ENCODE measurements at places on chromosomes 13 and 19. TPM values are rescaled to one million over a fixed set of nuclear protein-coding genes. Genes with fewer than 3 reads are reported as not detected.

CEACAM3 gene
- total RNA-seq, result not detected

IZUMO1 gene
- total RNA-seq, result 0.22 TPM

CCL25 gene
- not detected for total RNA-seq

ZSCAN1 gene
- not detected for total RNA-seq

DNA sequence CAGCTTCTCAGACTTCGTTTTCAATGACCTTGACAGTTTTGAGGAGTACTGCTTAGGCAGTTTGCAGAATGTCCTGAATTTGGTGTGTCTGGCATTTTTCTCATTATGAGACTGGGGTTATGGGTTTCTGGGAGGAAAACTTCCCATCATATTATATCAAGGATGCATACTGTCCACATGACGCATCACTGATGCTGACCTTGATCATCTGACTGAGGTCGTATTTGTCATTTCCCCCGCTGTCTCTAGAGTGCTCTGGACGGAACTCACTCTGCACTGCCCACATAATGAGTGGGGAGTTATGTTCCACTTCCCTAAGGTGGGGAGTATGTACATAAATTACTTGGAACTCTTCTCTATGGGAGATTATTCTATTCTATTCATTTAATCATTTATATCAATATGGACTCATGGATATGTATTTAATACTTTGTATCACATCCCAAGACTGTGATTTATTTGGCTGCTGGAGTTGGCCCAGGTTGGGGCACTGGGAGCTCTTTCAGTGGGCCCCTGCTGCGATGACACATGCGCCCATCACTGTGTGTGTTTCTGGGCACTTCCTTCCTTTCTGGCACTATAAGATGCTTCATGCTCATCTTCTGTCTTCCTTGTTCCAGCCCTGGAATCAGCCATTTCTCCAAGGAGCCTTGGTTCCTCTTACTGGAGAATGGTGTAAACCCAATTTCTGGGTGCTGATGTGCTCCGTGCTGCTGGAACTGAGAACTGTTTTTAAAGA lies 138.6 kb downstream of the MIPEP start:
- peak; percentile 89 for DNase-seq

DNA sequence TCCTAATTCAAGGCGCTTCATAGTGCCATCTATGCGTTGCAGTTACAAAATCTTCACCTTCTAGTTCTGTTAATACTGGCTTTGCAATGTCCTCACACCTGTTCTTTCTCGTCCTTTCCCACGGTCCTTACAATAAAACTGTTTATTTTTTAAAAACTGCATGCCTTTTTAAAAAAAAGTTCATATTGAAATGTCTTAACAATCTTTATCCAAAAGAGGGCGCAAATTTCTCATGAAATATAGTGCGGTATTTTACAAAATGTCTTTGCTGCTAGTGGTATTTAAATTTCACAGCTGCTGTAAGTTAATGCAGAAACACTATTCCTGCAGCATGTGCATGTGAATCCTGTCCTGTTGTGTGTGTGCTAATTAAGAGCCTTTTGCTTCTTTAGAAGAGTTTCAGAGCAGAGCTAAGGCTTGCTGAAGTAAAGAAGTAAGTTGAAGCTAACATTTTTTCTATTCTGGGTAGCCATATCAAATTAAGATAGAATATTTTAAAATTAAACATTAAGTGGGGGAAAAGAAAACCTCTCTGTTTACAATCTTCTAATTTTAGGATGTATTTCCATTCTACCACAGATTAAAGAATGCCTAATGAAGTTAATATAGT lies 15.8 kb upstream of the CLDN10 start:
- DNase-seq, result peak; percentile 49

DNA sequence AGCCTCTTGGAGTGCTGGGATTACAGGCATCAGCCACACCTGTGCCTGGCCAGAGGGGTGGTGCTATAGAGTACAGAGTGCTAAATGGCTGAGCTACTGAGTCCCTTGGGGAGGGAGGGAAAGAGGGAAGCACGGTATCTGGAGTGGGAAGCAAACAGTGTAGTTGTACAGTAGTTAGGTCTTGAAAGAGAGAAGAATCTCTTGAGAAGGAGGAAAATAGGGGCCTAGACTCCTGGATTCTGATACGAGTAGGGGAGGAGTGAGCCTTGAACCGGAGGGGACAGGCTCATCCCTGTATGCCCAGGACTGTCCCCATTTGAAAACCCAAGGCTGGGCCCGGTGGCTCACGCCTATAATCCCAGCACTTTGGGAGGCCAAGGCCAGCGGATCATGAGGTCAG lies 5.1 kb downstream of the MYADM start:
- DNase-seq, result no peak

DNA sequence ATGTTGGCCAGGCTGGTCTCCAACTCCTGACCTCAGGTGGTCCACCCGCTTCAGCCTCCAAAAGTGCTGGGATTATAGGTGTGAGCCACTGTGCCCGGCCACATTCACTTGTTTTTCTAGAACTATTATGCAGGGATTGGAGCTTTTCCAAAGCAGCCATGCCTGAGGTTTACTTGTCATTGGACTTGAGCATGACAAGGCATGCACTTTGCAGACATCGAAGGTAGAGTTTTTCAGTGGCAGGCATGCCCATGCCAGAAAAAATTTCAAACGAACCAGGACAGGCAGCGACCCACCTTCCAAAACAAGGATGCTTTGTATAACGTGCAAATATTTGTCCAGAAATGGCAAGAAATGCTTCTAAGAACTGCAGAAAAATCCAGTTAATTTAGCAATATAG lies 17.7 kb downstream of the PNMA8A start:
- no peak for DNase-seq

DNA sequence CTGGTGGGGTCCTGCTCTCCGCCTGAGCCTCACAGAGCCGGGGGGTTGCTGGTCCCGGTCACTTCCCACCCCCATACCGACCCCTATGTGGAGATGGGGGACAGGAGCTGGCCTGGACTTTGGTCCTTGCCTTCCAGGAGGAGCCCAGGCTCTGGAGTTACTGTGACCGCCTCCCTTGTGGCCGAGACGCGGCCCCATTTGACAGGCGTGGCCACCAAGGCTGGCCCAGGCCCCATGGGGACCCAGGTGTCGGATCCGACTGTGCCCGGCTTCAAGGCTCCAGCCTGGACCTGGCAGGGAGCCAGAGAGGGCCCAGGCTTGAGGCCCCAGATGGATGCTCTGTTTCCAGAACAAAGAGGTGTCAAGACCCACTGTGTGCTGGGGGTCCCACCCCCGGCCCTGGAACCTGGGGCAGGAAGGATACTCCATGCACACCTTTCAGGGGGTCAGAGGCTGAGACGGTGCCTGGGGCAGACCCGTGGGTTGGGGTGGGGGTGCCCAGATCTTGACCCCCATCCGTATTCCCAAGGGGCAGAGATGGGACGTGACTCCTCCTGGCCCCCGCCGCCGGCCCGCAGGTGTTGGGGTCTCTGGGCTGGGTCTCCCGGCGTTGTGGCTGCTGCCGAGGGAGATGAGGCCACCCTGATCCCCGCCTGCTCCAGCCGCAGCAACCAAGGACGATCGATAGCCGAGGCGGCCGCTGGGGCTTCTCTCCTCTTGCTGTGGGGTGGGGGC lies 47.8 kb upstream of the TCF3 start:
- DNase-seq, result no peak

DNA sequence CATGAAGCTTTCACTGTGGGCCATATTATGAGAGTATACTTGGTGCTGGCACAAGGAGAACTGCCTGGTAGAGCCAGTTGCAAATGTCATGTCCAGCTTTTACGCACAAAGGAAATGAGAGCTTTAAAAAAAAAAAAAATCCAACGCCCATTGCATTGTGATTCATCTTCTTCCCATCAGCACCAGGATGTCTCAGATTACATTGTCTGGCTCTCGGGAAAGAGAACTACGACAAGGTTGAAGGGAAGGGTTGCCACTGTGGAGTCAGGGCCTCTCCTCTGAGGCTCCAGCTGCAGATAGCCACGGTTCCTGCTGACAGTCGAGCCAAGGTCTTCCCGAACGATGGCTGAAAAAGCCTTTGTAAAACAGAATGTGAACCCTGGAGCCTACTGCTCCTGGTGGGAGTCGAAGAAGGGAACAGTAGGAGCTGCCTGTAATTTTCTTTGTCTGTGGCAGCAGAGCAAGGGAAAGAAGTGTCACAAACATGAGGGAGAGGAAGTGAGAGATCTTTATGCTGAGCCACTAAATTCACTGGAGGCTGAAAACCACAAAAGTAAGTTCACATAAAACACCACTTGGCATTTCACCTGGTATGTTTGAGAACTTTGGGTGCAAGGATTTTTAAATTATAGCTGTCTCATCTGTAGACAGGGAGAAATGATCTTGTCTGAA lies 704.7 kb downstream of the DIAPH3 start:
- peak; percentile 95 for DNase-seq

DNA sequence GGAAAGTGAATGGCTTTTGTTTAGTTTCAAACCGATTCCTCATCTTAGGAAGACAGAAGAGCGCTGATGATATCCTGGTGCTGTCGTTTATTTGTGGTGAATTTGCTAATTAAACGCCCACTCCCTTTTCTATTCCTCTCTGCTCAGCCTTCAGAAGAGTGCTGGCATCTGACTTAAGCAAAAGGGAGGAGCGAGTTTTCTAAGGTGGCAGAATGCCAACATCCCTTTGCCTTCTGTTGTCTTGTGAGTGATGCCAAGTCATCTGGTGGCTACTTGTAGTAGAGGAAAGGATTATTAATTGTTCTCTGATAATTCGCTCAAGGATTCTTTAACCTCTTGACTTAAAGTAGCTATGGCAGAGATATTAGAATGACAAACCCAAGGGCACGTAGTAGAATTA lies 68.1 kb downstream of the ERCC5 start:
- DNase-seq, result peak; percentile 67

- DNase-seq, result no peak
These were observed 9.4 kb downstream of the USHBP1 start for GRCh38 chr19:17255150-17255621.

- peak; percentile 76 for DNase-seq
These were observed 7.7 kb downstream of the ARHGAP45 start for GRCh38 chr19:1074544-1075283.

DNA sequence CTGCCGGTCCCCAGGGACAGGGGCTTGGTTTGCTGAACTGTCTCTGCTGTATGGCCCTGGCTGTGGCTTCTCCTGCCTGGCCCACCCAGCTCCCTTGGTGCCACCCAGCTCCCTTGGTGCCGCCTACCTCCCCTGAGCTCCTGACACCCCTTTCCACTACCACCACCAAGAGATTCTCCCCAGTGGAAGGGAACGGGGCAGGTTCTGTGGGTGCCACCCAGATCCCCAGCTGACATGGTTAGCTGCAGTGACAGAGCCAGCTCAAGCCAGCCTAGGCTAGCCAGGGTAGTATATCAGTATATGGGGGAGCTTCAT lies 28.5 kb upstream of the POP4 start:
- DNase-seq, result no peak

DNA sequence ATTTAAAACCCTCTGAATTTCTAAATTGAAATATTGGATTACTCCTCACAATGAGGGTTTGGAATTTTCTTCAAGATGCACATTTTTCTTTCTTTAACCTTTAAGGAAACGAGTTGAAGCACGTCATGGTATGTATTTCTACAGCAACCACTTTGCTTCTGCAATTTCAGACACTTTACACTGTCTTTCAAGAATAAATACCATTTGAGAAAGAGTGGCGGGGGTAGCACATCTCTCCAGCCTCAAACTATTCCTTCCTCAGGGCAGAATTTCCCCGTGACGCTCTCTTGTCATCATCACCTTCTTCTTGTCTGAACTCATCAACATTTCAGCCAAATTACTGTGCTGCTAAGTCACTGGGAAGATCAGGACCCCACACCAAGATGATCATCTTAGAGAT lies 1073.4 kb downstream of the EFNB2 start:
- DNase-seq, result no peak

GRCh38 chr13:51305271-51305967 lies 34.1 kb upstream of the SERPINE3 start:
- DNase-seq, result no peak
